ENCODE measurements at places on chromosomes 6 and 20.

DNA sequence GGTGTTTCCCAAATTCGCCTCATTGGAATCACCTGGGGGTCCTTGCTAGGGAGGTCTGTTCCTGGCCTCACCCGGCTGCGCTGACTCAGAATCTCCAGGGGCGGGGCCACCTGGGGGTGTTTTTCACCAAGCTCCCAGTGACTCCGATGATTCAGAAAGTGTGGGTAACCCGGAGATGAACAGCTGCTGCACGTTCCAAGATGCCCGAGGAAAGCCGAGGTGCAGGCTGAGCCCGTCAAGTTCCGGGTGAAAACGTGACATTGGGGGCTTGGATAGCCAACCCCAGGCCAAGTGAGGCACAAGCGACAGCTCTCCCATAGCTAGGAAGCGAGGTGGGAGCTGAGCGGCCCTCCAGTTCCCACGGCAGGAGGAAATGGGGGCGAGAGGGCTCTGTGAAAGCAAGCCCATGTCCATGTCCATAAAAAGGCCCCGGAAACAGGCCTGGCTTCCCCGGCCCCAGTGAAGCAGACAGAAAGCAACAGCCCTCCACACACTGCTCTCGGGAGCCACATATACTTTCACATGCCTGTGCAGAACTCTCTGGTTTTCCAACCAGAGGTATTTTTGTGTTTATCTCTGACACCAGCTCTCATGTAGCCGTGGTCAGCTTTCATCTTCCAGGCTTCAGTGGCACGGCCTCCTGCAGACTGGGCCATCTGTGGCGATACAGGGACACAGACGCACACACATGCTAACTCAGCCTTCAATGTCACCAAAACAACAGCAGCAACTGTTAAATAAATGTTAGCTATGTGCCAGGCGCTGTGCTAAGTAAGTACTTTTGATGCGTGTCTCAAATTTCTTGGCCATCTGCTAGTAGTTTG, 90.7 kb upstream of the CCDC28A start:
- DNase-seq = peak; percentile 87

- no peak for DNase-seq
These were observed 22.2 kb downstream of the ZDHHC14 start for GRCh38 chr6:157402996-157403685.

DNA sequence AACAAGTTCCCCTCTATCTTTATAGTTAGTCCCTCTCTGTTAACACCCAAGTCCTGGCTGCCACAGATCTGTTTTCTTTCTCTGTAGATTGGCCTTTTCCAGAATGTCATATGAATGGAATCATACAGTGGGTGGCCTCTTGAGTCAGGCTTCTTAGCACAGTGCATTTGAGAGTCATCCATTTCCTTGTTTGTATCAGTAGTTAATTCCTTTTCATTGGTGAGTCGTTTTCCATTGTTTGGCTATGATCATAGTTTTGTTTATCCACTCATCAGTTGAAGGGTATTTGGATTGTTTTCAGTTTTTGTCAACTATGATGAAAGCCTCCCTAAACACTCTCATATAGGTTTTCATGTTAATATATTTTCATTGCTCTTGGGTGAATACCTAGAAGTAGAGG, 248.3 kb downstream of the ARID1B start:
- DNase-seq = no peak

DNA sequence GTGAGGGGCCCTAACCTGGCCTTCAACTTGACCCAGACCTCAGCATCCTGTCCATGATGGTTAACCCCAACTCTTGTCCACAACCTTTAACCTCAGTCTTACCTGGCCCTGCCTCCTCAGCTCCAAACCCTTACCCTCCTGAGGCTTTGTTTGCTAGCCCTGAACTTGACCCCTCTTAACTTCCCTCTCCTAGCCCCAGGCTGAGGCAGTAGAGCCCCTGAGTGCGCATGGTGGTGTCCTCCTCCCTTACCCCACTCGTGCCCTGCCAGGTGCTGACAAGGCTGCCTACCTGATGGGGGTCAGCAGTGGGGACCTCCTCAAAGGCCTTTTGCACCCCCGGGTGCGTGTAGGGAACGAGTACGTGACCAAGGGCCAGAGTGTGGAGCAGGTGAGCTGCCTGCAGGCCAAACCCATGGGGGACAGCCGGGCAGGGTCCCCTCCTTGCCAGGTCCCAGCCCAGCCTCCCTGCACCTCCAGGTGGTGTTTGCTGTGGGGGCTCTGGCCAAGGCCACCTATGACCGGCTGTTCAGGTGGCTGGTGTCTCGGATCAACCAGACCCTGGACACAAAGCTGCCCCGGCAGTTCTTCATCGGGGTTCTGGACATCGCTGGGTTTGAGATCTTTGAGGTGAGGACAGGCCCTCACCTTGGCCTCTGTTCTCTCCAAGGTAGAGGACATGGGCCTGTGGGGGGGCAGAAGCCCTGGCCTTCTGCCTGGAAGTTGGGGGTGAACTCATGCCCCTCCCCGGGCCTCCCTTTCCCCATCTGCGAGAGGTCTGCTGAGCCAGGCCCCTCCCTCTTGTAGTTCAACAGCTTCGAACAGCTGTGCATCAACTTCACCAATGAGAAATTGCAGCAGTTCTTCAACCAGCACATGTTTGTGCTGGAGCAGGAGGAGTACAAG, 31.9 kb downstream of the MYH7B start:
- DNase-seq = no peak

- DNase-seq = no peak
These were observed 223.7 kb downstream of the TAF4 start for GRCh38 chr20:61841966-61842365.

DNA sequence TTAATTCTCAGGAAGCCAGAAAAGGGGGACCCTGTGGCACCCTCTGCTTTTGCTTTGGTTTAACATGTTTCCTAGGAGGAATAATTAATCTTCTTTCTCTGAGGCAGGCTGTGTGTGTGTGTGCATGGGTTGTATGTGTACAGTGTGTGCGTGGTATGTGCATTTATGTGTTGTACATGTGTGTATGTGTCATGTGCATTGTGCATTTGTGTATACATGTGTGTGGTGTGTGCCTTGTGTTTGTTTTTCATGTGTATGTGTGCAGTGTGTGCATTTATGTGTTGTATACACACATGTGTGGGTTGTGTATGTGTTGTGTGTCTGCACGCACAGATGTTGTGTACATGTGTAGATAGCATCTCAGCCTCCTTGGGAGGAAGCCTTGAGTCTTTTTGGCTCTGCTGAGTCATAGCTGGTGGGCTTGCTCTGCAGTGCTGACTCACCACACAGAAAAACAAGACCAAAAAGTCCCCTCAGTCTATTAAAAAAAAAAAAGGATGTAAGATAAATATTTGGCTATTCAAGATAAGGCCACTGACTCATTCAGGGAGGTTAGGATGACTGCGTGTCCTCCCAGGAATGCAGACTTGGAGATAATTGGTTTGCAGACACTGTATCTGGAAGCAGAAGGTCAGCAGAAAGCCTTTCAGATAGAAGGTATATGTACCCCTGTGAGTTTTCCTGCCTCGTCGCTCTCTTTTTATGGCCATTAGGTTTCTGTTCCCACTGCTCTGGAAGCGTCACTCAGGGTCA, 58.6 kb downstream of the SYNJ2 start:
- DNase-seq = no peak

DNA sequence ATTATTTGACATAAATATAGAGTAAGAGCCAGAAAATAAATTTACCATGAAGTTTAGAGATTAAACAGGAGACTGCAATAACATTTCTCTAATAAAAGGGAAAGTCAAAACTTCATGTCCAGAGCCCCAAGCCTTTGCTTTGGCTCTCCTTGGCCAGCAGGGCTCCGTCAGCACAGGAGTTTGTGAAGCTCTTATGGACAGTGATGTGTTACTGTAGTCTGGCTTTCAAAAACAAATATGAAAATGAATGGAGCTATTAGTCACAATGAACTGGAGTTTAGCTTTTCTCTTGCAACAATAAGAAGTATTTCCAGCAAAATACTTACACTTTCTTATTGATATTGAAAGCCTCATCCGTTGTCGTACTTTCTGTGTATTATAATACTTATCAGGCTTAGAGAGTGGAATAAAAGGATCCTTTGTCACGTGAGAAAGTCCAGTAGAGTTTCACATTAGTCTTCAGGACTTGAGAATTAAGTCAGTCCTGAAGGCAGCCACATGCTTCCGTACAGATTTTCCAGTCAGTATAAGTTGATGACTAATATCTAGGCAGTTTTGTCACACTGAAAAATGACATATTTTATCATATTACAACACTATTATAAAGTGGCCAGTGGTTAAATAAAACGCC, 117.0 kb upstream of the PRL start:
- DNase-seq = no peak

DNA sequence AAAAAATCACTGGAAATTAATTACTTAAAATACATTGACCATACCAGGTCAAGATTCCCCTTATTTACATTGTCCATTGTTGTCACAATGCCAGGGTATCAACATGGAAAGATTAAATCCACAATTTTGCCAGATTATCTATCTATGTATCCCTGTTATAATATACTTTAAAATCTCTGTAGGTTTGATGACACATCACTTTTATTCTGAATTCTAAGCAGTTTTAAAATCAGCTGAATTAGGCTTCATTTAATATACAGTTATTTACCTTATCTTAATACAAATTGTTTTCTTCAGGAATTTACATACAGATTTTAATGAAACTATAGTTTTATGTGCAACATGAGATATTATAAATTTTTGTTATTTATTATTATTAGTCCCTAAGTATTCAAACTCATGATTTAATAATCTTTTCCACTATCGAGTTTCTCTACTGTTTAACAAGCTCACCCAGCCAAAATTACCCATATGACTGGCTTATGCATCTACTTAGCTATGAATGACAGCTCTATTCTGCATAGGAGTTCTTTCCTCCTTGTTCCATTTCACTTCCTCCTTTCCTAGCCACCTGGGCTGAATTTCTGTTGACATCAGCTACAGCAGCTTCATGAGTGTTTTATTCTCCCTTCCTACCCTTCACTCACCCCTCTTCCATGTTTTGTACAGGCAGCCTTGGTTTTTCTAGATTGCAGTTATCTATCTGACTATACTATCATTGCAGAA, 654.2 kb upstream of the MAP3K7 start:
- no peak for DNase-seq

- no peak for DNase-seq
These were observed 662.6 kb downstream of the RFPL4B start for GRCh38 chr6:113009682-113010081.

GRCh38 chr6:127347178-127347577, 3.8 kb upstream of the ECHDC1 start:
- no peak for DNase-seq

GRCh38 chr6:149960488-149960887, 3.3 kb upstream of the ULBP1 start:
- no peak for DNase-seq

GRCh38 chr6:10582774-10583508, 61.8 kb downstream of the GCNT2 start:
- DNase-seq = peak; percentile 66

DNA sequence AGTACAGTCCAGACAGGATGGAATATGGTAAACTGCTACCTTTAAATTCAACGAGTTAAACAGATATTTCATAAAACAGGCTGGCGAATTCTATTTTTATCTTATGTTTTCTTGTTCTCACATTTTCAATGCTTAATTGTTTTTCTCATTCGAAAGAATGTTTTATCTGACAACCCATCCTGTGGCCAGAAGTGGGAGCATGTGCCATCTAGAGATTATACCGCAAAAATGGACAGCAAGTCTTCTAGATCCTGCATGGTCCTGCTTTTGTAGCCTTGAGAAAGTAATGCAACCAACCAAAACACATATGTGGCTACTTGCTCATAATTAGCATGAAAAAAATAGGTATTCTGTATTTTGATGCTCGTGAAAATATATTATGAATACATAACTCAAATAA, 30.7 kb downstream of the TUBB2B start:
- DNase-seq = no peak

DNA sequence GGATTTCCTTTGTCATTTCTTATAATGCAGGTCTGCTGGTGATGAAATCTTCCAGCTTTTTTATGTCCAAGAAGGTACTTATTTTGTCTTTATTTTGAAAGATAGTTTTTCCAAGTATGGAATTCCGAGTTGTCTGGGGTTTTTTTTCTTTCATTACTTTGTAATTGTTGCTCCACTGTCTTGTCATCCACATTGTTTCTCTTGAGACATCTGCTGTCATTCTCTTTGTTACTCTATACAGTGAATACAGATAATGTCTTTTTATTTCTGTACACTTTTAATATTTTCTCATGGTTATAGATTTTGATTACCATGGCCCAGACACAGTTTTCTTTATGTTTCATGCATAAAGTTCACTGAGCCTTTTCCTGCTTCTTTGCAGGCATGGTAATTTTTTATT, 133.1 kb downstream of the SYCP2 start:
- DNase-seq = no peak
